AG04450 (cell line): ENCODE measurements at places on chromosomes 7 and 10.

DNA sequence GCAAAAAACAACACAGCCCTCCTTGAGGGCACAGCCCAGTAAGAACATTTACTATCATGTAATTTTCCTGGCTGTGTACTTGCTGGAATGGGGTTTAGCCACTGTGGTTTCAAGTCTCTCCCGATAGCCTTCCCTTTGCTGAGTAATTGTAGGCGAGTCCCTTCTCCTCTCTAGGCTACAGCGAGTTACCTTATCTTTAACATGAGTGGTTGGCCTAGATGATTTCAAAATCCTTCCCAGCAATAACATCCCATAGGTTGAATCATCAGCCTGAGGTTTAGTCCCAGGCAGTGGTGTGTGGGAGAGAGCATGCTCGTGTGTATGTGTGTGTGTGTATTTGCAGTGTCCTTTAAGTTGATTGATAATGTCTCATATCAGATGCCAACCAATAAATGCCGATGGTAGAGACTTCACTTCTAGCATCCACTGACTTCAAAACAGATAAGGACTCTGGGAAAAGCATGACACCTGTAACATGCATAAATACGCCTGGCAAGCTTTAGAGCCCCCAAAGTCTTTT is 142.9 kb upstream of the ZMIZ1 start:
- DNase-seq: peak; percentile 88

DNA sequence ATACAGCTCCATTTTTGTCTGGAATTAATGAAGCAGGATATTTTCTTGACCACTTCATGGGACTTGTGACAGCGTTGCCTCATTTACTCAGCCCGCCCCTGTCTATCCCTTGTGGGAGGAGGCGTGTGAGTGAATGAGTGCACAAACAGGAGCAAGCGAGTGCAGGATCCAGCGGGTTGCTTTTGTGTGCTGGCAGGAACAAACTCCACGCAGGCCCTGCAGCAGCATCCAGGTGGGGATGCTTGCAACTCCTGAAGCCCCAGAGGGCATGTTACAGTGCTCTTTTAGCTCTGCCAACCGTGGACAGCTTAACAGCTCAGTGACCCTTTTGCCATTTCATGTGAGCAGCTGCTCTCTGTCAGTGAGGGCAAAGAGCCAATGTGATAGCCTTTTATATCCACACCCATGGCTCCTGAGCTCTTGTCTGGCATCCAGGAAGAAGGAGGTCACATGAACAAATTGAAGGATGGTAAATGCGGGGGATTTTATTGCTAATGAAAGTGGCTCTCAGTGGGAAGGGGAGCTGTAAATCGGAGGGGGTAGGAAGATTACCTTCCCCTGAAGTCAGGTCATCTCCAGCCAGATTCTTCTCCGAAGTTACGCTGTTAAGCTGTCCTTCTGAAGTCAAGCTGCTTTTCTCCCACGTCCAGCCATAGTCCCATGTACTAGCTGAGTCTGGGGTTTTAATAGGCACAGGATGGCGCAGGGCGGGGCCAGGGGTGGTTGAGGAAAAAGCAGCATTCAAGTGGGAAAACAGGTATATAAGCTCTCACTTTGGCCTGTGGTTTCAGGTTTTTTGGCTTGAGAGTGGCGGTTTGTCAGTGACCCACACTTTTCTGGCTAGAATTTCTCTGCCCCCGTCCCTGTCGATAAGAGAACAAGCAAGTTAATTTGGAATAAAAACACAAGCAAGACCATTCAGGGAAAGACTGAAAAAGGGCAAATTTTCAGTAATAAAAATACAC is 714.7 kb upstream of the MBL2 start:
- no peak for DNase-seq

DNA sequence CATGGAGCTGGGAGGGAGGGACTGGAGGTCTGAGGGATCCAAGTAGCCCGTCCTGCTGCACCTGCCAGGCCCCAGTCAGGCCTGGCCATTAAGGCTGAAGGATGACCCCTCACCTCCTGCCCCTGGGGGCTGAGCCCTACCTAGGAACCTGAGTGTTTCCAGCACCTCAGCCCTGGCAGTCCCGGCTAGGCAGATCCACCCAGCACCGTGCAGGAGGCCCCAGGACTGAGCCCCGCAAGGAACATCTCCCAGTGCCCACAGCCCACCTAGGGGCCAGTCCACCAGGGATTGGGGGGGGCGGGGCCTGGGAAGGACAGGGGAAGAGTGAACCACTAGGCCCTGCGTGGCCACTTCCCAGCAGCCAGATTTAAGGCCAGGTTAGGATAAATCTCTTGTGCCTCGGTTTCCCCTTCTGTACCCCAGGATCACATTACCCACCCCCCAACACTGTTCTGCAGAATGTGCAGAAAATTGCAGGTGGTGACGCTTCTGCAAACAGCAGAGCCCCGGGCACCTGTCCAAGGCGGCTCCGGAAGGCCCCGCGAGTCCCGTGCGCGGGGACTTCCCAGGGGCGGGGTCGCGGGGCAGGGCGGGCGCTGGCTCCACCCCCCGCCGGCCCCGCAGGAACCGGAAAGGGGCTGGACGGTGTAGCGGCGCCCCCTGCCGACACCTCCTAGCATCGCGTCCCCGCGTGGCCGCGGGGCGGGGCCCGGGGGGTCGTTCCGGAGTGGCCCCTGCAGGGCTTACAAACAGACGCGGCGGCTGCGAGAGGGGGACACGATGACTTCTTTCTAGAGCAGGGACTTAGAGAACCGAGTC is 55.9 kb downstream of the PWWP2B start:
- peak; percentile 18 for DNase-seq

DNA sequence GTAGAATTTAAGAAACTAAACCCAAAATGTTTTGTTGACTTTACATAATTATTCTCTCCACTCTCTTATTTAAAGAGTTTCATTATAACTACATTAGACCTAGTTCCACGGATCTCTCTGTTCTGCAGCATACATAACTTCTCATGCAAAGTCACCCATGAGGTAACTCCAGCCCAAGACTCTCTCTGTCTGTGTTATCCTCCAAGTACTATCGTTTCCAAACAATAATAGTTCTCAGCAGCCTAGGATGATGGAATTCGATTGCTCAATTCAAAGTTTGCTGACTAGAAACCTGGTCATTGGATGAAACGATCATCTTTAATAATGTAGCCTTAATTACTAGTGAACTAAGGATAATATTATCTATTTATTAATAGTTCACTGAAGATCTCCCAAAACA is 203.1 kb upstream of the PTN start:
- no peak for DNase-seq

- DNase-seq: no peak
Measured at GRCh38 chr7:50303335-50304128, 984 bp upstream of the IKZF1 start.

DNA sequence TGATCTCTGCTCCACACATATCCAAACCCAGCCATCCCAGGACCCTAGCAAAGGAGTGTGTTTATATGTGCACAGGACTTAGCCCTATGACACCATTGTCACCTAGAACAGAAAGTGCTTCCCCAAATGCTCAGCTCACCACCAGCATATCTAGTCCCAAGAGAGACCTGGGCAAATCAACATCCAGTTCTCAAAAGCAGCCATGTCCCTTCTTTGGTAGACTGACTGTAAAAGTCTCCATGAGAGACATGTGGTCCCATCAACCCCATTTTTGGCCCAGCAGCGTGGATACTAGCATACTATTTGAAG is 20.9 kb upstream of the ARHGAP22 start:
- DNase-seq: no peak

DNA sequence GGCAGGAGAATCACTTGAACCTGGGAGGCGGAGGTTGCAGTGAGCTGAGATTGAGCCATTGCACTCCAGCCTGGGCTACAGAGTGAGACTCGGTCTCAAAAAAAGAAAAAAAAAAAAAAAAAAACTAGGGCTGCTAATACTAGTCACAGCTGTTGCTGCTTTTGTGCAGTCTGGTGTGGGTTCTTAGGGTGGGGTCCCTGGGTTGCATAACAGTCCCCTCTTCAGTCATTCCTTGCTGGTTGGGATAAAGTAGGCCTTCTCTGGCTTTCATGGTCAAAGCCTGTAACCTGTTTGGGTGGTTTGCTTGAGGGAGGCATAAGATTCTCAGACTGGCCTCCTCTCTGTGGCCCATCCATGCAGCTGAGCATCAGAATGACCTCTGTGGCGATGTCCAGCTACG is 14.1 kb downstream of the SSMEM1 start:
- DNase-seq: no peak

DNA sequence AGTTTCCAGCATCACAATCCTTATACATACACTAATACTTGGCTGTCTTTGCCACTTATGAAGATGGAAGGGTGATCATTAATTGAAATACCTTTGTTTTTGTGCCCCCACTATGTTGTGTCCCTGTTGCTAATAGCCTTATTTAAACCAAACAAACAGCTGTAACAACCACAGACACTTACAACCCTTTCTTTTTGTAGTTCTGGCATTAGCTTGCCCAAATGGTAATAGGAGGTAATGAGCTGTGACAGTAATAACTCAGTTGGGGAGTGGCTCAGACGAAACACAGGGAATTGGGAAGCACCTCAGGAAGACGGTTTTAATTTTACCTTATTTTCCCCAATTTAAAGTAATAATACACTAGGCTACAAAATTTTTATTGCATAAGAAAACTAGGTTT is 83.4 kb downstream of the MDFIC start:
- no peak for DNase-seq

GRCh38 chr10:131997366-131998049 is 15.8 kb upstream of the BNIP3 start:
- DNase-seq: peak; percentile 74
